Left cardiac atrium (tissue), 4 donors: ENCODE measurements at places on chromosomes 4 and X. TPM values are rescaled to one million over a fixed set of nuclear protein-coding genes. Genes with fewer than 3 reads are reported as not detected.

The PDCL2 gene
- total RNA-seq: not detected

The ZCCHC13 gene
- total RNA-seq: not detected

The SHOX gene
- total RNA-seq: not detected

The PRRG3 gene
- 1.1 TPM for total RNA-seq

The MAOA gene
- total RNA-seq: 105 TPM

The MTMR8 gene
- 1.1 TPM for total RNA-seq

The ASB5 gene
- total RNA-seq: 2.0 TPM

The TMSB15B gene
- 1.0 TPM for total RNA-seq

The SMARCA1 gene
- 41.9 TPM for total RNA-seq

The NDNF gene
- total RNA-seq: 5.4 TPM

The ZNF674 gene
- 2.7 TPM for total RNA-seq
